CD4-positive, alpha-beta T cell treated with Interleukin-1 beta for 1 hour (primary cell): ENCODE measurements at places on chromosomes 3 and 15.

GRCh38 chr3:178507507-178508442 is 28.5 kb upstream of the KCNMB2 start:
- DNase-seq: no peak

DNA sequence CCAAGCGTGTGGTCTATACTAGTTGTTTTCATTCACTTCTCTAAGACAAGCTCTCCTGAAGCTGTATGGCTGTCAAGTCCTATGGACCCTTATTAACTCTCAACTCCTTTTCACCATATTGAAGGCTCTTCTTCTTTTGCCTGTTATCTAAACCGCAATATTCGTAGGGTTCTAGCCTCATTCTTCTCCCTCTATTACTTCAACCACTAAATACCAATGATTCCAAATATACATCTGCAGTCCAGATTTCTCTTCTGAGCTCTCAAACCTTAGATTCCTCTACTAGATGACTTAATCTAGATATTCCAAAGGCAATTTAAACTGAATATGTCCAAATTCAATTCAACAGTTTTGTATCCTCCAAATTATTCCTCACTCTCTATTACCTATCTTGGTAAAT is 24.6 kb downstream of the AQR start:
- DNase-seq: no peak

DNA sequence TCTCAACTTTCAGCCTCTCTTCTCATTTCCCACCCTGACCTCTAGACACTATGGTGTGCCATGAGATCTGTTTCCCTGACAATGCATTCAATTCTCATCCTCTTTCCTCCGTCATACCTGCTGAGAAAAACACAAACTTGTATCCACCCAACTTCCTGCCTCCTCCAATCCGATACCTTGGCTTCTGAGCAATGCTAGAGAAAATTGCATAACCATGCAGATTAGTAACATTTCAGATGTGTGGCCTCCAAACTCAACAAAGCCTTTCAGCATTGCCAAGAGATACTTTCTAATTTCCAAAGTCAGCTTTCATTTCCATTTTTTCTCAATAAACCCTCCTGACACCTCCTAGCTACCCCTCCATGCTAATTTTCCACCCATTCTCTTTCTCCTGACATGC is 88.5 kb downstream of the MINAR1 start:
- DNase-seq: no peak

DNA sequence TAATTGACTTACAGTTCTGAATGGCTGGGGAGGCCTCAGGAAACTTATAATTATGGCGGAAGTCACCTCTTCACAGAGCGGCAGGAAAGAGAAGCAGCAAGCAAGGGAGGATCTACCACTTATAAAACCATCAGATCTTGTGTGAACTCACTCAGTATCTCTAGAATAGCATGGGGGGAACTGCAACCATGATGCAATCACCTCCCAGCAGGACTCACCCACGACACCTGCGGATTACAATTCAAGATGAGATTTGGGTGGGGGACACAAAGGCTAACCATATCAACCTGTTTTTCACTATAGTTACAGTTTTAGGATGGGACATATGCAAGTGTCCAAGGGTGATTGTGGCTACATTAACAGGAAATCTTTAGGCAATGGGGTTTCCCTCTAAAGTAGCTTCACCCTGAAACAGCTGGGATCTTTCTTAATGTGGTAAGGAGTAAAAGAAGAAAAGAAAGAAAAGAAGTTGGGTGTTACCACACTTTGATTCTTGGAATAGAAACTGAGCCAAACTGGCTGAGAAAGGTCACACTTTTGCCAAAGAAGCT is 453.8 kb downstream of the OTOL1 start:
- no peak for DNase-seq

GRCh38 chr3:196756732-196757131 is 17.1 kb downstream of the PAK2 start:
- DNase-seq: no peak

DNA sequence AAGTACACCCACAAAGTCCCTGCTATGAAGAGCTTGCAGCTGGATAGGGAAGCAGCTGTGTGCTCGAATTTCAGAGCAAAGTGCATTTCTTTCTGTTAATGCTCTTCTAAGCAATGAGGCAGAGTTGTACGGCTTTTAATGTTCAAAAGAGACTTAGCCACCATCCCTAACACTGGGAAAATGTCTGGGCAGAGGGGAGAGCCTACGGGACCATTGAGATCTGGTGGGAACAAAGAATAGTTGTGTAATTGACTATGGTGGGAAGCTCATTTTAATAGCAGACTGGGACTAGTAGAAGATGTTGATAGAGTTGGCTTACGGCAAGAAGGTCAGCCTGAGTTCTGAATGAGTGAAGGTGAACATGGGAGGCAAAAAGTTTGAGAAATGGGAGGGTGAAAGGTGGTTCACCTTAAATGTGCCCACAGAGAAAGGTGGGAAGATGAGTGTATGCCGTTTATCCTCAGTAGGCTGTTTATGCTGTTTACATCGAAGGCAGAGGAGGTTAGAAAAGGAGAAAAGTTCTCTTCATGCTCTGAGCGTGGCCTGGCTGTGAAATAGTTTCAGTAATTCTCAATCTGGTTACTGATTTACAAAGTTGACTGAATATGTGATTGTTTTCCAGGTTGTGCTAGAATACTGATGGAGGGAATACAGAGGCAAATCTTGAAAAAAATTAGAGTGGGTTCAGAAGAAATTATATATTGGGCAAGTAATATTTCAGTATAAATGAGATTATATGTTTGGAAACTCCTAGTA is 22.9 kb upstream of the UTS2B start:
- no peak for DNase-seq

DNA sequence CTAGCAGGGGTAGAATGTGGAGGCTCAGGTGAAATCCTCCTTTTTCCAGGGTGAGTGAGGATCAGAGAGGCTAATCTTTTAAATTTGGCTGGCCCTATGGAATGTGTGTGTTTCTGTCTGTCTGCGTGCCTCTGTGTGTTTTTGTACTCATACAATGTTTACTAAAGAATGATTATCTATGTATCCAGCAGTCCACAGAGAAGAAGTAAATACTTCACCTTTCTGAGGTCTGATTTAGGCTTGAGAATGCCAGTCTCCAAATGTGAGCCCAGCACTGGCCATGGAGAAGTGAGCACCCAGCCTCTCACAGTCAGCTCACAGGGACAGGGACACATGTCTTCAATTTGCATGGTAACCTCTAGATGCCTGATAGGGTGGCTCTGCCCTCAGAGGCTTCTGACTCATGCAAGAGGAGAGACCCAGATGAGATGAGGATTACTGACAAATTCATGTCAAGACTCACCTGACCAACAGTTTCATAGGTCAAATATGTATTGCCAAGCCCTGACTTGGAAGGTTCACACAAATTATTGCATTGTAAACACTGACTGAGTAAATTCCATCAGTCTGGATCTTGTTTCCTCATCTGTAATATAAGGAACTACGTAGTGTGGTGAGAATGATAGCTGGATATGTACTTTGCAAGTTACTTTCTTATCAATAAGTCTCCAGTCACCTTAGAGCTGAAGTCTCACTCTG is 31.0 kb downstream of the ENTPD3 start:
- no peak for DNase-seq

GRCh38 chr15:45660231-45660979 is 25.6 kb downstream of the SQOR start:
- DNase-seq: no peak

DNA sequence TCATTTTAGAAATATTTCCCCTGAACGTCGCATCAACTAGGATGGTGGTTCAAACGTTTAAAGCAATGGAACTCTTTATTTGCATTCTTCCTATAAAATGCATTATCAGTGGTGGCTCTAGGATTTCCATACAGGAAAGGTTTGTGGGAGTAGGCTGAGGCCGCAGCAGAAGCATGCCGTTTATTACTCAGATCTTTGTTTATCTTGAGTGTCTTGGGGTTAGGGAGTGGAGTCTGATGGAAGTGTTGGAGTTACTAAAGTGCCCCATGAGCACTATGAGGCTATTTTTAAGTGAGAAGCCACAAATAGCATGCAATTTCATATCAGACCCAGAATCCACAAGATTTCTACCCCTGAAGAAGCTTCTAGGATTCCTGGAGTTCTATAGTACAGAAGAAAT is 26.2 kb downstream of the ATOSA start:
- DNase-seq: no peak

DNA sequence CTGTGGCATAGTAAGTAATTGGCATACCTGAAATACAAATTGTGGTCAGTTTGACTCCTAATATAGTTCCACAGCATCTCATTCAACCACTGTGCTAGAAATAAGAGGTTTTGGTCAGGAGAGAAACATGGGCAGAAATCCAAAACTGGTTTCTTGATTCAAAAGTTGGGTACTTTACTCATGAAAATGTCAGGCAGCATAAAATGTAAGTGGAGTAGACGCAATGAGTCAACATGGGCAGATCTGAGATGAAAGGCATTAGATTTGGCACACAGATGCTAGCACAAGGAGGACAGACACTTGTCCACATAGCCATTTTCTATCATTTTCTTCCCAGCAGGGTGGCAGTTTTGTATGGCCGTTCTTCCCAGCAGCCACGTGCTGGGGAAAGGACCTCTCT is 255.8 kb upstream of the CDIN1 start:
- DNase-seq: no peak

DNA sequence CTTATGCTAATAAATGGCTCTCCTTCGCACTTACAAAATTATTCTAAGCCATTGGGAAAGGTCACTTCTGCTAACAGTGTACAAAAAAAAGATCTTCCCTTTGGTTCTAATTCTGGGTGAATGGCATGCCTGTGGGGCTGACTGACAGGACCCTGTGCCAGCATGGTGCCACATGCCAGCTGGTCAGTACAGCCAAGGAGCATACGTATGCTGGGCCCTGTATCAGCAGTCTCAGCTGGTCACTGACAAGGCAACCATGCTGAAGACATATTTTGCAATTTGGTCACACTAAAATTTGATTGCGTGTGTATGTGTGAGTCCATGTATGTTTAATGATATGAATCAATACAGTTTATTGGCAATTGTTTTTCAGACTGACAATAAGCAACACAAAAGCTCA is 246.1 kb downstream of the TBL1XR1 start:
- DNase-seq: no peak

DNA sequence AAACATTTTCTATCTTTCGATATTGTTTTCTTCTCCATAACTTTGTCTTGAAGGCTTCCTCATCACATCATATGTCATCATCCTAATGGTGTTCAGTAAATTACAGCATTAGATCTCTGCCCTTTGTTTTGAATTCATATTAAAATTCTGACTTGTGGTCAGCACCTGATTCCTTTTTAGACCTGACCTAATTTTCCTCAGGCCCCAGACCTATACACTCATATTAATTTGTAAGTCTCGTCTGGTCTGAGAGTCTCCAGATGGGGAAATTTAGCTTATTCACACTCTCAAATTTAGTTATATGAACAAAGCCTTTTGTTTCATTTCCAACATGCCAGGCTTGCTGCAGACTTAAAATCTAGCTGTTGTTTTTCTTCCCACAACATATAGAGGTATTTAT is 248.4 kb downstream of the KCNH8 start:
- no peak for DNase-seq

DNA sequence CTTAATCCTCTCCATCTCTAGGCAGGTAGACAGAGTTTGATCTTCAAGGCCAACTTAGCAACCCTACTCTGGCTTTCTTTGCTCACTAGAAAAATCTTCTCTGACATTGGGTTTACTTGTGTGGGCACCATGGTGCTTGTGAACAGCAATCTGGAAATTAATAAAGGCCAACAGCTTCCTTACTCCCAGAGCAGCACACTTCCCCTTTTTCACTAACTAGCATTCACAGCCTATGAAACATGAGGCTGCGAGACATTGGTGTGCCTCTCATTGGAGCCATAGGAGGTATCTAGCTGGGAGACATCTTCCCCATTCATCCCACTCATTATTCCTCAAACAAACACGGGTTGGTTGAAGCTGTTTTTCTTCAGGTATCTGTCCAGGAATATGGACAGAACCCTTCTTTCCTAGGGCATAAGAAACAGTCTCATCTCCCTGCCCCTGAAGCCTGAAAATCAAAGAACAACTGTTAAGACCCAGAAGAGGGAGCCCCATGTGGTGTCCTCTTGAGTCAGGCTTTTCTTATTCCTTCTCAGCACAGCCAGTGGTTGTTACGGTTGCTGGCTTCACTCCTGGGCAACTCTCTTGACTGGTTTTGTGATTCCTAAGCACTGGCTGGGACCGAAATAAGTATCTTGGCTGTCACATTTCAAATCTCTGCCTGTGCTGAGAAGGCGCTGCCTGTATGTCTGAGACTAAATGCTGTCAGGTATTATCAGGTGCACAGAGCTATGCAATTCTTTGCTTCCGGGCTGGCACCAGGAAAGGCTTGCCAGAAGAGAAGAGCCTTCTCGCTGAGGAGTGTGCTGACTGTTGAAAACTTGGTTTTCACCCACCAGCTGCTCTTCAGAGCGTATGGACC is 194.4 kb downstream of the FEZF2 start:
- DNase-seq: no peak

- DNase-seq: no peak
Observed at GRCh38 chr15:98842973-98843285, 164.7 kb downstream of the PGPEP1L start.

- DNase-seq: peak; percentile 44
Observed at GRCh38 chr3:106176734-106177133, 307.9 kb upstream of the CBLB start.

GRCh38 chr3:13504161-13504831 is 24.2 kb downstream of the HDAC11 start:
- no peak for DNase-seq

- DNase-seq: no peak
Observed at GRCh38 chr3:155382396-155383042, 89.0 kb upstream of the STRIT1 start.

- DNase-seq: no peak
Observed at GRCh38 chr3:182294696-182295095, 498.6 kb upstream of the ATP11B start.

DNA sequence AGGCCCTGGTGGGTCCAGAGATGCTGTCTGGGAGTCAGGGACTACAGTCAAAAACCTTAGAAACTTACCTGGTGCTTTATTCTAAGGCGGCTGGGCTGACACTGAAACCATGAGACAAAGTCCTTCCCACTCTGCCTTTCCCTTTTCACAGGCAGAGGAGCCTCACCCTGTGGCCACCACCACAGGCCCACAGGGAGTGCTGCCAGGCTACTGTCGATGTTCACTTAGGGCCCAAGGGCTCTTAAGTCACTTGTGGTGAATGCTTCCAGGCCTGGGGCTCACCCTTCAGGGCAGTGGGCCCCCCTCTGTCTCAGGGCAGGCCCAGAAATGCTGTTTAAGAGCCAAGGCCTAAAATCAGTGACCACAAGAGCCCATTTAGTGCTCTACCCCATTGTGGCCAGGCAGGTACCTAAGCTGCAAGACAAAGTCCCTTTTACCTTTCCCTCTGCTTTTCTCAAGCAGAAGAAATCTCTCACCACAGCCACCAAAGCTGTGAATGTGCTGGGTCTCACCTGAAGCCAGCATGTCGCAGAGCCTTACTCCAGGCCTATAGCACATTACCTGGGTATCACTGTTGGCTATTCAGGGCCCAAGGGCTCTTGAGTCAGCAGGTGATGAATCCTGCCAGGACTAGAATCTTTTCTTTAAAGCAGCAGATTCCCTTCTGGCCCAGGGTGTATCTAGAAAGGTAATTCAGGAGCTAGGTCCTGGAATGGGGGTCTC is 39.5 kb upstream of the GOLGA6B start:
- no peak for DNase-seq
